ENCODE measurements at places on chromosomes 11 and 22. TPM values are rescaled to one million over a fixed set of nuclear protein-coding genes. Genes with fewer than 3 reads are reported as not detected.
A peak's percentile ranks its signal among the peaks of the same experiment; 100 is the strongest.

Gene CASP4
- 97.9 TPM for total RNA-seq

Gene SPA17
- total RNA-seq: 0.81 TPM

Gene SLC5A12
- not detected for total RNA-seq

Gene C22orf42
- total RNA-seq: not detected

DNA sequence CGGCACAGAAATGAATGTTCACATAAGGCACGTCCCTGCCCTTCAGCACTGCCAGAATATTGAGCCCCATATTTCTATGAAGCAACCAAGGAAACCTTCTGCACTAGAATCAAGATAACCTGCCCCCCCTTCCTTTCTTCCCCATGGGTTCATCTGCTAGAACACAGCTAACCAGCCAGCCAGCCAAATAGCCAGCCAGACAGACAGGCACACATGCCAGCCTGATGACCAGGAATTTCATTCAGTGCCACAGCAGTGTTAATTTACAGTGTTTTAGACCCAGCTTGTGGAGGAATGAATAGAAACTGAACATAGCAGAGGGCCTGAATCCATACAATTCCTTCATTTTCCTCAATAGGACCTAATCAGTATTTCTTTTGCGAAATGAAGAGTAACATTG is 57.0 kb downstream of the TENM4 start:
- no peaks in the 10 kb centered on the region for H3K27me3 ChIP-seq
- no peaks in the 10 kb centered on the region for H3K4me1 ChIP-seq
- DNase-seq: no peak
- H3K4me3 ChIP-seq: no peak overlapping the region
- H3K27ac ChIP-seq: no peak overlapping the region

DNA sequence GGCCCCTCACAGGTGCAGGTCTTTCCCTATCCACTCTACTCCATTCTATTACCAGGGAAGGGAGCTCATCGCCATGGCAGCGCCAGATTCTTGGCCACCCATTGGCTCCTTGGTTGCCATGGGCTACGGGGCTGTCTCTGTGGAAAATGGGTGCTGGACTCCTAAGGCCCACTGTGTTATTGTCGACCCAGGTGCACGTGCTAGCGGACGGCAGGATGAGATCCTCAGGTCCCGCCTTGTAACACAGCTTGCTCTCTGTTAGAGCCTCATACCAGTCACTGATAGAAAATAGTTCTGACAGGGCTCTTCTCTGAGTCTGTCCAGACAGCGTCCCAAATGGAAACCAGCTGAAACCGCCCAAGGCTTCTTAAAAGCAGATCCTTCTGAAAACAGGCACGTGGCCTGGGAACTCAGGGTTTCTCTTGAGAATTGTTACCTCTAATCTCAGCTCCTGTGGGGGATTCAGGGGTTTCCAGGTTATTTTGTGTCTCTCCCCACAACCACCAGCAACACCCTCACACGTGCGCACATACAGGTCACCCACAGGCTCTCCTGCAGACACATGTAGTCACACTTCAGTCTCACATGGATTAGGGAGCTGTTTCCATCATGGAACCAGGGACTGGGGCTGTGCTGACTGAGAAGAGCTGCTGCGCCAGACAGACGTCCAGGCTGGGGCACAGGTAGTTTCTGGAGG is 1.5 kb downstream of the TUB start:
- no peak overlapping the region for H3K27ac ChIP-seq
- no peaks in the 10 kb centered on the region for H3K36me3 ChIP-seq
- no peak overlapping the region for H3K4me3 ChIP-seq
- H3K27me3 ChIP-seq: peaks cover 22% of the 10 kb centered on the region
- DNase-seq: no peak

DNA sequence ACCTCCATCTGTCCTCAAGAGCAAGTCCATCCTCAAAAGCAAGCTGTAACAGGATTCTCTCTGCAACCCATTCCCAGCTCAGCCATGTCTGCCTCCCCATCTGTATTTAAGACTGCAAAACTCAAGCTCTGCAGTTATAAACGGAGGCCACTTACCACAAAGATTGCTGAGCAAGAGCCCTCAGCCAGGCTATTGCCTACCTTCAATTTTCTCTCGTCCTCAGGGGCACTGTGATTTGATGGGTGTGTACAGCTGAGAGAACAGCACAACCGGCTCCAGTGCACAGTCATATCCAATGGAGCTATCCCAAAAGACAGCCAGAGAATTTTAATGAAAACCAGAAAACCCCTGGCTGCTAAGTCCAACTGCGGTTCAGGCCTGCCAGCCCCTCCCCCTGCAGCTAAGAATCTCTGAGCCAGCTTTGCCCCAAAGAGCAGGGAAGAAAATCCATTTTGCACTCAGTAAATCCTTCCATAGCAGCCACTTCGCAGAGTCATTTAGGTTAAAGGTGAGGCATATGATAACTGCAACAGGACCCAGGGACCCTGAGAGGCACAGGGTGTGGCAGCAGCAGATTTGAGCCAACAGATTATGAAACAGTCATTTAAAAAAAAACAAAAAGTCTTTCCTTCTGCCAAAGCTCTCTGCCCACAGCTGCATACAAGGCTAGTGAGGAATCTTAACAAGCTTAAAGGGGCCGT is 37.6 kb downstream of the RAB30 start:
- H3K27me3 ChIP-seq: no peaks in the 10 kb centered on the region
- no peak for DNase-seq
- H3K27ac ChIP-seq: no peak overlapping the region
- no peaks in the 10 kb centered on the region for H3K36me3 ChIP-seq
- peaks cover 8% of the 10 kb centered on the region for H3K4me1 ChIP-seq

DNA sequence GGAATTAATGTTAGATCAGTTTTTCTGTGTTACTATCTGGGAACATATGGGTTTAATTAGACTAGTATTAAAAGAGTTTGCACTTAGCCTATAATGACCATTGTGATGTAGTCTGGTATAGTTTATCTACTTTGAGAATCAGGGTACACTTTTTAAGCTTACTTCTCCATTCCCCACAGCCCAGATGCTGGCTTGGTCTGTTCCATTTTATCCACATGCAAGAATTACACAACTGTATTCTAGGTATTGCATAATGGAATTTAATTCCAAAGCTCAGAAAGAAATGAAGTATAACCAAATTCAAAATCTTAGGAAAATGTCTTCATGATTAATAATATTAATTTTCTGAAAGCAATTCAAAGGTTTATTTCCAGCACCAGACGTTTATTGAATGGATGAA is 122.2 kb upstream of the PDGFD start:
- H3K36me3 ChIP-seq: no peaks in the 10 kb centered on the region
- H3K27ac ChIP-seq: no peak overlapping the region
- H3K27me3 ChIP-seq: no peaks in the 10 kb centered on the region

- H3K4me3 ChIP-seq: no peak overlapping the region
- DNase-seq: no peak
- H3K4me1 ChIP-seq: no peaks in the 10 kb centered on the region
- H3K36me3 ChIP-seq: peaks cover 6% of the 10 kb centered on the region
- H3K27me3 ChIP-seq: no peaks in the 10 kb centered on the region
- no peak overlapping the region for H3K27ac ChIP-seq
Observed at GRCh38 chr11:108474664-108475463, 7.5 kb upstream of the C11orf65 start.

DNA sequence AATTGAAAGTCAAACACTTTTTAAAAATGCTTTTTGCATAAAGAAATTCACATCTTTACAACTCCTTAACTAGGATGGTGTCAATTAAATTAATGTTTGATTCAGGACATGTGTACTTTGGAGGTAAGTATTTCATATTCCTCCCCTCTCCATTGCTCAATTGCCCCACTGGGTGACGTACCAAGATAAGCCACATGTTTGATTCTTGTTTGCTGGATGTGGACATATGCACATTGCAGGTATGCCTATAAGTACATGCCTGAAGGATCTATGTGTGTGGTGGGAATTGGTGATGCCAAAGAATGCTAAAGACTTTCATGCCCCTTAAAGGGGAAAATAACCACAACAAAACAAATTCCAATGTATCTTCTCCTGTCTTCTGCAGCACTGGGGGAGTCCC is 5.8 kb downstream of the CD44 start:
- H3K4me1 ChIP-seq: peaks cover 78% of the 10 kb centered on the region
- peak; percentile 58 for DNase-seq
- H3K36me3 ChIP-seq: peaks cover 6% of the 10 kb centered on the region
- peak overlapping the region; percentile 73 for H3K27ac ChIP-seq
- H3K27me3 ChIP-seq: no peaks in the 10 kb centered on the region
- H3K4me3 ChIP-seq: peak overlapping the region; percentile 25

- no peak for DNase-seq
- H3K36me3 ChIP-seq: peaks cover 47% of the 10 kb centered on the region
- H3K4me1 ChIP-seq: no peaks in the 10 kb centered on the region
- H3K27ac ChIP-seq: no peak overlapping the region
- no peaks in the 10 kb centered on the region for H3K27me3 ChIP-seq
Observed at GRCh38 chr22:41344189-41344788, 37.5 kb upstream of the TEF start.

DNA sequence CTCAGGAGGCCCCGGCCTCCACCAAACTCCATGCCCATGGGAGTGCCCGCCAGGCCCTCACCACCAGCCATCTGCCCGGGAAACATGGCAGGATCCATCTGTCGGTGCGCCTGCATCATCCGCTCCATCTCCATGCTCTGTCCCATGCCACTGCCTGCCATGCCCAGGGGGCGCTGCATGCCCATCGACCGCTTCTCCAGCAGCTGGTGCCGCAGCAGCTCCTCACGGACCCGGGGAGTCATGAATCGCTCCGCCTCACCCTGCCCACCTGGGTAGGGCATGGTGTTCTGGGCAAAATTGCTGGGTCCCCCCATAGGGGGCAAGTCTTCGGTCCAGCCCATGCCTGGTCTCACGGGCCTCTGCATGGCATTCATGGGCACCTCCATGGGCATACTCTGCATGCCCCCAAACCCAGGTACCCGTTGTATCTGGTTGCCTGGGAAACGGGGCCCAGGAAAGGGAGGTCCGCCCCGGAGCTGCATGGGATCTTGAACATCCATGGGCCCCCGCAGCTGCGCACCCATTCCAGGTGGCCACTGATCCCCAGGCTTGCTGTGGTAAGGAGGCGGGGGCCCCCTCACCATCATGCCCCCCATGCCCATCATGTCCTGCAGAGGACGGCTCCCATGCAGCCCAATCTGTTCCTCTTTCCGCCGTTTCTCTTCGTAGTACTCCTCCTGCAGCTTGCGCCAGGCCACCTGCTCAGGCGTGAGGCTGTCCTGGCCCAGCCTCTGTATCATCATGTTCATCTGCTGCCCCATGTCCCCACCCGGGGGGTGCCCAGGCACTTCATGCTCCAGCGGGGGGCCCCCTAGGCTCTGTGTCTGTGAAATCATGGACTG is 18.0 kb downstream of the CXCR5 start:
- peaks cover 64% of the 10 kb centered on the region for H3K36me3 ChIP-seq
- no peak overlapping the region for H3K27ac ChIP-seq
- peaks cover 21% of the 10 kb centered on the region for H3K4me1 ChIP-seq
- H3K27me3 ChIP-seq: no peaks in the 10 kb centered on the region
- no peak overlapping the region for H3K4me3 ChIP-seq

GRCh38 chr11:130001461-130002351 is 929 bp downstream of the PRDM10 start:
- peaks cover 35% of the 10 kb centered on the region for H3K4me1 ChIP-seq
- no peaks in the 10 kb centered on the region for H3K36me3 ChIP-seq
- no peaks in the 10 kb centered on the region for H3K27me3 ChIP-seq
- peak overlapping the region; percentile 80 for H3K4me3 ChIP-seq

DNA sequence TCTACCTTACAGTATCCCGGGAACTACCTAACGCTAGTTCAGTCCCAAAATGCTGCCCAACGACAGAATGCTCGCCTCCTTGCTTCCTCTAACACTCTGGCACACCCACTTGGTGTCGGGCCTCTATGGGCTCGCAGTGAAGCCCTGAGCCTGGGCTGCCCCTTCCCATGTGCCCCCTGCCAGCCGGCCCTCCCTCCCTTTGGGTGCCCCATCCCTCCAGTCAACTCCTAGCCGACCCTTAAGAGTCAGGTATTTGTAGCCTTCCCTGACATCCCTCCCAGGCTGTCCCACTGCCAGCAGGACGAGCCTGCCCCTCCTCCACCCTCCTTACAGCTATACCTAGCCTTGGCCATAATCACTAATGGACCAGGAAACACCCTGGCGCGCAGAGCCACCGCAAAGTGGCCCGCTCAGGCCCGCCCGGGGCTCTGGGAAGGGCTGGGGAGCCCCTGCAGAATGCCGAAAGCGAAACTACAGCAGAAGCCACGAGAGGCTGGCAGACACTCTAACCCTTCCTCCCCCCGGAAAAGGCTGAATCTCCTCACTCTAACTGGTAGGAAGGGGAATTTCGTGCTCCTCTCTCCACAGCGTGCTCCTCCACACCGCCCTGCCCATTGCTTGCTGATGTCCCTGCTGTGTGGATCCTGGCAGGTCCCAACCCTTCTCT is 8.2 kb downstream of the CBX7 start:
- H3K4me3 ChIP-seq: peak overlapping the region; percentile 97
- peaks cover 42% of the 10 kb centered on the region for H3K4me1 ChIP-seq
- peak; percentile 63 for DNase-seq
- H3K27me3 ChIP-seq: no peaks in the 10 kb centered on the region

GRCh38 chr11:116427903-116428637 is 344.7 kb downstream of the BUD13 start:
- no peaks in the 10 kb centered on the region for H3K4me1 ChIP-seq
- H3K27ac ChIP-seq: no peak overlapping the region
- no peak overlapping the region for H3K4me3 ChIP-seq
- no peak for DNase-seq

DNA sequence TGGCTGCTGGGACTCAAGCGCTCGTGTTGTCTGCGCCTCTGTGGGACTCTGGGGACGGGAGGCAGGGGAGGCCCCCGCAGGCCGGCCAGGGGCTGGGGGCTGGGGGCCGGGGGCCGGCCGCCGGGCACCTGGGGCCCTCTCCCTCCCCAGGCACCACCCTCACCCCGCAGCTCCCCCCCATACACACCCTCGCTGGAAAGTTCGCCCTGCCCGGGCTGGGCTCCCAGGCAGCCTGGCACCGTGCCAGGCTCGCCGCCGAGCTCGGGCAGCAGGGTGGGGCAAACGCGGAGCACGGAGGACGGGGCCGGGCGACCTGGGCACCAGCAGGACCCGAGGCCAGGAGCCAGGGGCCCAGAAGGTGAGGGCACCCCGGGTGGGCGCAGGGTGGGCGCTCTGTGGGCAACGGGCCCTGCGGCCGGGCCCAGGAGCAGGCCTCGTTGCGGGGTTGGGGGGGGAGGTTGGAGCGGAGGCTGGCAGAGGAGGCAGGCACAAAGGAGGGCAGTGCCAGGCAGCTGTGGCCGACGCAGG is 76.7 kb upstream of the WNT7B start:
- H3K4me1 ChIP-seq: peaks cover 71% of the 10 kb centered on the region
- DNase-seq: peak; percentile 68
- H3K4me3 ChIP-seq: peak overlapping the region; percentile 66
- peak overlapping the region; percentile 82 for H3K27ac ChIP-seq

DNA sequence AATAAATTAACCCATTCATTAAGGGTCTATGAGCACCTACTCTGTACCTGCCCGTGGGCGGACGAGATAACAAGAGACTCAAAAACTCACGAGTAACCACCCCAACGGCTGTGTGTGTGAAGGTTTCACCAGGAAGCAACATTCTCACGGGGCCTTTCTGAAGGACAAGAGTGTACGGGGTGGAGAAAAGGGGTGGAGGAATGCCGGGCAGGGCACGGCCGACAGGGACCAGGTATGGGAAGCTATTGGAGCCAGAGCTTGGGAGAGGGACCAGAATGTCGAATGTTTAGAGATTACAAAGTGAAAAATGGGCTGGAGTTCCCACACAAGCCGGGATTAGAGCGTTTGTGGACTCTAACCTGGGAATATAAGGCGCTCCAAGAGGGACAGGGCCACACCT is 1.6 kb downstream of the KMT5B start:
- H3K27ac ChIP-seq: no peak overlapping the region
- no peaks in the 10 kb centered on the region for H3K36me3 ChIP-seq
- peak overlapping the region; percentile 92 for H3K4me3 ChIP-seq
- no peaks in the 10 kb centered on the region for H3K27me3 ChIP-seq
- H3K4me1 ChIP-seq: peaks cover 57% of the 10 kb centered on the region
